Right cardiac atrium (tissue), 5 donors: ENCODE measurements at places on chromosomes 2 and 18. TPM values are rescaled to one million over a fixed set of nuclear protein-coding genes. Genes with fewer than 3 reads are reported as not detected.

Gene ZBTB7C
- 3.7 TPM for total RNA-seq

Gene TMEM247
- total RNA-seq = not detected

Gene VWA3B
- total RNA-seq = 0.29 TPM

Gene DAW1
- total RNA-seq = not detected

Gene HS6ST1
- 23.0 TPM for total RNA-seq

Gene FNDC4
- total RNA-seq = 22.5 TPM

Gene ALK
- 0.14 TPM for total RNA-seq

Gene SOWAHC
- total RNA-seq = 2.1 TPM

Gene SERPINB3
- not detected for total RNA-seq

Gene VWC2L
- total RNA-seq = not detected

Gene CNGA3
- total RNA-seq = not detected
